ENCODE measurements at places on chromosomes 5 and 9.

GRCh38 chr5:851076-851475, 290 bp upstream of the ZDHHC11 start:
- no peaks in the 10 kb centered on the region for H3K27me3 ChIP-seq
- DNase-seq = no peak
- H3K36me3 ChIP-seq = no peaks in the 10 kb centered on the region
- H3K4me3 ChIP-seq = no peak overlapping the region
- H3K4me1 ChIP-seq = no peaks in the 10 kb centered on the region

- H3K4me1 ChIP-seq = peaks cover 16% of the 10 kb centered on the region
- DNase-seq = no peak
- H3K27me3 ChIP-seq = no peaks in the 10 kb centered on the region
- no peak overlapping the region for H3K27ac ChIP-seq
- no peak overlapping the region for H3K4me3 ChIP-seq
- no peaks in the 10 kb centered on the region for H3K36me3 ChIP-seq
These were observed 34.2 kb downstream of the EXD3 start for GRCh38 chr9:137388589-137389427.

GRCh38 chr9:80378669-80379293, 807.0 kb downstream of the TLE4 start:
- no peak for DNase-seq
- no peaks in the 10 kb centered on the region for H3K36me3 ChIP-seq
- no peaks in the 10 kb centered on the region for H3K4me1 ChIP-seq
- no peaks in the 10 kb centered on the region for H3K27me3 ChIP-seq

GRCh38 chr9:108618906-108619550, 236.8 kb downstream of the ACTL7B start:
- no peak overlapping the region for H3K27ac ChIP-seq
- DNase-seq = no peak
- no peaks in the 10 kb centered on the region for H3K27me3 ChIP-seq
- no peaks in the 10 kb centered on the region for H3K4me1 ChIP-seq
- no peaks in the 10 kb centered on the region for H3K36me3 ChIP-seq

DNA sequence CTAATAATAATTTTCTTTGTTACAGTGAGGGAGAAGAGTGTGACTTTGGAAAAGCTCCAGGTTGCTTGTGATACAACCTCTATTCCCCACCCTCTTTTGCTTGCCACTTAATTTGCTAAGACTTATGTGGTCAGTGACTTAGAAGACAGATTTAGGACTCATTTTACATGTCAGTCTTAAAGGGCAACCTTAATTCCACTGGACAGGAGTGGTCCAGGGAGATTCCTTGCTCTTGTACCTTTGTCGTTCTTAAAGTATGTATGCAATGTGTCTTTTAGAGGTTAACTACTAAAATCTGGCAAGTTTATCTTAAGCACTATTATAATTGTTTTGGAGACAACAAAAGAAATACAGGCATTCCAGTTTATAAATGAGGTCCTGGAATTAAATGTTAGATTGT, 20.0 kb downstream of the SLC30A5 start:
- H3K4me1 ChIP-seq = no peaks in the 10 kb centered on the region

DNA sequence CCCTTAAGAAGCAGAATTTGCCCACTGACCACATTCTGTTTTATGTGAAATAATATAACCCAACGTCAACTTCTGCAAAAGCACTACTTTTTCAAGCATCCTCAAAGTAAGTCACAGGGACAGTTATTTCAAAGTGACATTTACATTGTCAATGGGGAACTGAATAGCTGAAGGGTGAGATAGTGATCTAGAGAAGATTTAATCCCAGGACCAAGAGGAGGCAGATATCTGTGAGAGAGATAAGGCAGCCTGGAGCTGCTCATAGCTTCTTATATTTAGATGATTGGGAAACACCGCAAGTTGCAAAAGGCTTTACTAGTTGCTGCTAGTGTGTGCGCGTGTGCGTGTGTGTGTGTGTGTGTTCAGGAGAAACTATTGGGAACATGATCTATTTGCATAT, 210.4 kb upstream of the RFX3 start:
- H3K4me1 ChIP-seq = peaks cover 8% of the 10 kb centered on the region
- H3K4me3 ChIP-seq = no peak overlapping the region
- no peak overlapping the region for H3K27ac ChIP-seq
- H3K36me3 ChIP-seq = no peaks in the 10 kb centered on the region
- DNase-seq = no peak

- H3K4me3 ChIP-seq = no peak overlapping the region
- peaks cover 3% of the 10 kb centered on the region for H3K27me3 ChIP-seq
- no peak overlapping the region for H3K27ac ChIP-seq
- DNase-seq = no peak
These were observed 37.4 kb downstream of the PTTG1 start for GRCh38 chr5:160458806-160459800.

DNA sequence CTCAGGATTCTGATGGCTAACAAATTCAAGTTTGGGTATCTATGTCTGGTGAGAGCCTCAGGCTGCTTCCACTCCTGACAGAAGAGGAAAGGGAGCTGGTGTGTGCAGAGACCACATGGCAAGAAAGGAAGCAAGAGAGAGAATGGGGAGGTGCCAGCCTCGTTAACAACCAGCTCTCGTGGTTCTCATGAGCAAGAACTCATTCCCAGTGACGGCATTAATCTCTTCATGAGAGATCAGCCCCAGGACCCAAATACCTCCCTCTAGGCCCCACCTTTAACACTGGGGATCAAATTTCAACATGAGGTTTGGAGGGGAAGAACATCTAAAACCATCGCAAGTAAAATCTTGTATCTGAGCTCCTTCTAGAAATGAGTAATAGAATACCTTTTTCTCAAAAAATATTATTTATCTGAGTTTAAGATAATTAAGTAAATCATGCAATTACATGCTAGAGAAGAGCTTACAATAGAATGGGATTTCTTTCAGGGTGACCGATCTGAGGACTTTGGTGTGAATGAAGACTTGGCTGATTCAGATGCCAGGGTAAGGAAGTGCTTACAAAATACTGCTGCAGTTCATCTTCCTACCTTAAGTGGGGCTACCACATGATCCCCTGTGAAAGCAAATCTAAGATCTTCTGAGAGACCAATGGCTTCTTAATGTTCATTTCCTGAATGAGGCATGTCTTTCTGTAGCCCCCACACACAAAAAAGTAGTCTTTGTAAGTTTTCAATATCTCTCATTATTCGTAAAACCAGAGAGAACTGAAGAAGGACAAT, 11.5 kb downstream of the ANXA1 start:
- no peaks in the 10 kb centered on the region for H3K27me3 ChIP-seq
- DNase-seq = no peak
- no peak overlapping the region for H3K27ac ChIP-seq
- no peak overlapping the region for H3K4me3 ChIP-seq

DNA sequence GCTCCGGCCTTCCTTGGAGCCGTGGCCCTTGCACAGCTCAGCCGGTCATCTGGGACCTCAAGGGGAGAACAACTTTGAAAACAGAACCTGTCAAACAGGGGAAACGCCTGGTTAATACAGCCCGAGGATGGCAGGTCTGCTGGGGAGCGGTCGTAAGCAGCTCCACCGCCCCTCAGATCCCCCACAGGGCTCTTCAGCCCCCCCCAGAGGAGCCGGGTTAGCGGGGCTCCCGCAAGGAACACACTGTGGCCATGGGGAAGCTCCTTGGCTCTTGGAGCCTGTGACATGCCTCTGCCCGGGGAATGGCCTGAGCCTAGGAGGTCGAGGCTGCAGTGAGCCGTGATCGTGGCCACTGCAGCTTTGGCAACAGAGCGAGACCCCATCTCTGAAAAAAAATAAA, 6.8 kb downstream of the TMEM250 start:
- DNase-seq = no peak
- peaks cover 38% of the 10 kb centered on the region for H3K36me3 ChIP-seq
- H3K4me3 ChIP-seq = peak overlapping the region; percentile 87
